Sigmoid colon (tissue), 7 donors: ENCODE measurements at places on chromosomes 7 and 10. TPM values are rescaled to one million over a fixed set of nuclear protein-coding genes. Genes with fewer than 3 reads are reported as not detected.
A peak's percentile ranks its signal among the peaks of the same experiment; 100 is the strongest.

PLXNA4 gene
- 4.4 TPM for total RNA-seq

ECHDC3 gene
- total RNA-seq, result 21.8 TPM

TEX47 gene
- total RNA-seq, result not detected

DLX5 gene
- total RNA-seq, result not detected

SLC18A3 gene
- not detected for total RNA-seq

PROSER2 gene
- total RNA-seq, result 0.71 TPM

PPP1R17 gene
- not detected for total RNA-seq

ZSWIM8 gene
- total RNA-seq, result 42.5 TPM

- DNase-seq, result no peak
- no peak overlapping the region for H3K4me3 ChIP-seq
- H3K27me3 ChIP-seq, result no peaks in the 10 kb centered on the region
Observed at GRCh38 chr10:8583096-8583495, 528.6 kb downstream of the GATA3 start.

- H3K4me1 ChIP-seq, result no peaks in the 10 kb centered on the region
- no peak for DNase-seq
- H3K27me3 ChIP-seq, result no peaks in the 10 kb centered on the region
- H3K4me3 ChIP-seq, result no peak overlapping the region
Observed at GRCh38 chr7:157751406-157751805, 414.6 kb downstream of the DNAJB6 start.

DNA sequence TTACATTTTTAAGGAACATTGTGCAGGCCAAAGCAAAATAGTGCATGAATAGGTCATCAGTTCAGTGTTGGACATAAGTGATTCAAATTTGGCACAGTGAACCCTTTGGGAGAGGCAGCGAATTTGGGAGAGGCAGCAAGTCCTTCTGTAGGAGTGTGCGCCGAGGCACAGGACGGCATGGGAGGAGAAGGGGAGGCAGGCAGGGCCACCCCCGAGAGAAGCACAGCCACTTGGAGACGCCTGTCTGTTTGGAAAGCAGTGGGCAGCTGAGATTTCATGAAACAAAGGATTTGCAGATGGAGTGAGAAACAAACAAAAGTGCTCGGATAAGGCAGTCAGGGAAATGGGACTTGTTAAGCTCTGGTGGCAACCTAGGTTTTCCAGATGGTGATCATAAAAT is 30.6 kb downstream of the VIPR2 start:
- peak overlapping the region; percentile 13 for H3K27ac ChIP-seq
- no peak for DNase-seq
- no peaks in the 10 kb centered on the region for H3K27me3 ChIP-seq
- H3K4me3 ChIP-seq, result no peak overlapping the region

- H3K4me3 ChIP-seq, result no peak overlapping the region
- H3K4me1 ChIP-seq, result no peaks in the 10 kb centered on the region
- no peaks in the 10 kb centered on the region for H3K27me3 ChIP-seq
- no peaks in the 10 kb centered on the region for H3K36me3 ChIP-seq
- DNase-seq, result peak; percentile 56
Observed at GRCh38 chr10:13834581-13835286, 248.0 kb downstream of the PRPF18 start.

DNA sequence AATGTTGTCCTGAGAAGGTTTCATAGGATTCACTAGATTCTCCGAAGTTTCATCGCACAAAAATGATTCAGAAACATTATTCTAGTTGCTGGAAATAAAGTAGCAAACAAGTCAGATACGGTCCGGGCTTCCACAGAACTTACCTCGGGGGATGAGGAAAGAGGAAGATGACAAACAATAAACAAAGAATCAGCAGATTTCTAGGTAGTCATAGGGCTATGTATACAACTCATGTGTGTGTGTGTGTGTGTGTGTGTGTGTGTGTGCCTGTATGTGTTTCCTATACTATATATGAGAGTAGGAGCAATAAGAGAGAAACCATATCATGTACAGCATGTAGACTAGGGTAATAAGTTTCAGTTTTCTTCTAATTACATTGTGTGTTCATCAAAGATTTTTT is 16.5 kb downstream of the TMEM236 start:
- H3K27me3 ChIP-seq, result no peaks in the 10 kb centered on the region
- no peaks in the 10 kb centered on the region for H3K4me1 ChIP-seq
- H3K36me3 ChIP-seq, result no peaks in the 10 kb centered on the region
- H3K4me3 ChIP-seq, result no peak overlapping the region
- no peak overlapping the region for H3K27ac ChIP-seq
- DNase-seq, result no peak

GRCh38 chr7:118245267-118246040 is 20.9 kb downstream of the ANKRD7 start:
- no peak overlapping the region for H3K4me3 ChIP-seq
- H3K4me1 ChIP-seq, result no peaks in the 10 kb centered on the region
- DNase-seq, result no peak
- H3K36me3 ChIP-seq, result no peaks in the 10 kb centered on the region
- no peak overlapping the region for H3K27ac ChIP-seq

DNA sequence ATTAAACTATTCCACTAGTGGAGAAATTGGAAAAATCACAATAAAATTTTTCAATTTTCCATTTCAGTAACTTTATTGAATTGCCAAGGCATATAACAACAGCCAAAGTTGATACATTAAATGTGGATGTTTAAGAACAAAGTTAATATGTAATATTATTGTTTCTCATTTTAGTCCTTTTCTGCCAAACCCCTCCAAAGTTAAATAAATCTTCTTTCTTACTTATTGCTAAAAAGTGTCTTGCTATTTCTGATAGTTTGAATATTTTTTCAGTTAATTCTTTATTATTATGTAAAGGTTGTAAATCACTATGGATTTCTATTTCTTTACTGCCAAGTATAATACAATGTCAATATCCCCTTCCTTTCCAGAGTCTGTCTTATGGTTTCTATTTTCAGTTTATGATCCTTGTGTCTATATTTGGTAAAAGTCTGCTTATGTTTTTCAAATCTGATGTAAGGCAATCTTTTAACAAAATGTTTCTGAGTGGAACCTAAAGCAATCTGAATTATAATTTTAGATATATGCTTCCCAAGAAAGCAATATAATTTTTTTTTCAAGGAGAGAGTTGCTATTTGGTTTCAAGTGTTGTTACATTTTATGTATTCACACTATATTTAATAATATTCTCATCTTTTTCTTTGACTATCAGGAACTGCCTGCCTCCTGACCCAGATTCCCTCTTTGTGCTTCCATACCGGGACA is 80.3 kb upstream of the RHOBTB1 start:
- no peaks in the 10 kb centered on the region for H3K4me1 ChIP-seq
- no peak overlapping the region for H3K4me3 ChIP-seq
- H3K36me3 ChIP-seq, result no peaks in the 10 kb centered on the region
- H3K27ac ChIP-seq, result no peak overlapping the region
- no peaks in the 10 kb centered on the region for H3K27me3 ChIP-seq

DNA sequence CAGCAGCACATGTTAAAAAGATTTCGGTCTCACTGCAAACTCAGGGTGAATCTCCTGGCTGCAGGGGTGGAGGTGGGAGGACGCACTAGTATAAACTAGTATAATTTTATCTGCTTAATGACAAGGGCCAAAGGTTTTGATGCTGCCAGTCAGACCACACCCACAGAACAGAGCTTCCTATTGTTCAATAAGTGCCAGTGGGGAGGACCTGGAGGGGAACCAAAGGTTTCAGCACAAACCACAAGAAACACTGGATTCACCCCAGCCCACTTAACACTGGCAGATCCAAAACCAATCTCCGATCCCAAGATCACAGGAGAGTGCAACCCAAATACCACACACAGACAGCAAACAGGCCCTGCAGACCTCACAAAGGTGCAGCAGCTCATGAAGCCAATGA is 6.6 kb downstream of the VOPP1 start:
- no peak for DNase-seq
- H3K4me3 ChIP-seq, result no peak overlapping the region
- no peaks in the 10 kb centered on the region for H3K36me3 ChIP-seq
- no peaks in the 10 kb centered on the region for H3K27me3 ChIP-seq
- no peak overlapping the region for H3K27ac ChIP-seq

DNA sequence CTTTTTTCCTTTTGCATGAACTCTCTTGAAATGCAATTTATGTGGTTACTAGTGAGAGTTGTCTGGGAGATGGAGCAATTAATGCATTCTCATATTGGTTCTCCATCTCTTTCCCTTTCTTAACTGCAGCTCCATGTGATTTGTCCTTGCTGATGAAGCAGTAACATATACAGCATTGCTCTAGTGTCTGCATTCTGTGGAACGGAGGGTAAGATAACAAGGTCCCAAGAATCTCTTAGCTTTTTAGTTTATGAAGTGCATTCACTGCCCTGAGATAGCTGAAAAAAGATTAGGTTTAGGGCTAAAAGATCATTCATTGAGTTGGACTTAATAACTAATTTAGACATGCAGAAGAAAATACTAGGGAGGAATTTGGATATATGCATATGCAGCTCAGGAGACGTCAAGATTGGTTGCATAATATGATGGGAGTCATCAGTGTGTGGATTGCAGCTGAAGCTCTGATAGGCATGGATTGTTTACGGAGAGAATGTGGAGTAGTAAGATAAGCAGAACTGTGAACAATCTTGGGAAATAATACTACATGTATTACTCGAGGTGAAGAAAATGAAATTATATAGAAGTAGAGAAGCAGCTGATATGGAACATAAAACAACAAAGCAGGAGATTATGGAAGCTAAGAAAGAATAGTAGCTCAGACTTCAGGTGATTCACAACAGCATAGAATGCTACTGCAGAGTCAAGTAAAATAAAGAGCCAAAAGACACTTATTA is 404.7 kb downstream of the ARL4A start:
- no peak for DNase-seq
- no peak overlapping the region for H3K27ac ChIP-seq
- H3K4me1 ChIP-seq, result no peaks in the 10 kb centered on the region
- no peaks in the 10 kb centered on the region for H3K27me3 ChIP-seq

- H3K4me3 ChIP-seq, result no peak overlapping the region
- H3K27ac ChIP-seq, result no peak overlapping the region
- DNase-seq, result no peak
- H3K27me3 ChIP-seq, result no peaks in the 10 kb centered on the region
- no peaks in the 10 kb centered on the region for H3K4me1 ChIP-seq
Observed at GRCh38 chr7:41037691-41038090, 665.2 kb downstream of the INHBA start.

GRCh38 chr10:74243067-74243466 is 92.0 kb downstream of the ADK start:
- no peaks in the 10 kb centered on the region for H3K27me3 ChIP-seq
- peaks cover 10% of the 10 kb centered on the region for H3K36me3 ChIP-seq
- H3K4me3 ChIP-seq, result no peak overlapping the region
- no peak for DNase-seq

- H3K36me3 ChIP-seq, result no peaks in the 10 kb centered on the region
- H3K27me3 ChIP-seq, result no peaks in the 10 kb centered on the region
- H3K4me3 ChIP-seq, result no peak overlapping the region
- DNase-seq, result no peak
- H3K4me1 ChIP-seq, result peaks cover 6% of the 10 kb centered on the region
Observed at GRCh38 chr10:26557641-26558014, 119.5 kb downstream of the APBB1IP start.

- no peaks in the 10 kb centered on the region for H3K36me3 ChIP-seq
- DNase-seq, result peak; percentile 53
- H3K4me1 ChIP-seq, result no peaks in the 10 kb centered on the region
- H3K27me3 ChIP-seq, result no peaks in the 10 kb centered on the region
Observed at GRCh38 chr7:112272921-112273561, 66.5 kb downstream of the ZNF277 start.

DNA sequence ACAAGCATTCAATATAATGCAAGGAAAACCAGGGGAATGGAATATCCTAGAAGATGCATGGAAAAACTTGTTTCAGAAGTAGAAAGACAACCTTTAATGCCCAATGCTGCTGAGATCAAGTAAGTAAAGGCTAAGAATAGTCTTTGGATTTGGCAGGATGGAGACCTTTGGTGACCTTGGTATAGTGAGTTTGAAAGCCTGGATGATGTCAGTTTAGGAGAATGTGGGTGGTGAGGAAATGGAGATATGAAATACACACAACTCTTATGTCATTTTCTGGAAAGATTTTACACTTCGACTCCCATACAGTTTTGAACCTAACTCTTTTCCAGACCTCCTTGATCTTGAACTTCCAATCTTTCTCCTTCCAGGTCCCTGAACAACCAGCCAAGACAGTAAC is 185.7 kb downstream of the TFEC start:
- H3K36me3 ChIP-seq, result no peaks in the 10 kb centered on the region
- no peak for DNase-seq
- H3K27me3 ChIP-seq, result no peaks in the 10 kb centered on the region
- no peaks in the 10 kb centered on the region for H3K4me1 ChIP-seq
- no peak overlapping the region for H3K27ac ChIP-seq

GRCh38 chr7:41010418-41010817 is 692.5 kb downstream of the INHBA start:
- no peak overlapping the region for H3K4me3 ChIP-seq
- peak; percentile 67 for DNase-seq
- no peak overlapping the region for H3K27ac ChIP-seq
- no peaks in the 10 kb centered on the region for H3K36me3 ChIP-seq
- no peaks in the 10 kb centered on the region for H3K4me1 ChIP-seq
- no peaks in the 10 kb centered on the region for H3K27me3 ChIP-seq

DNA sequence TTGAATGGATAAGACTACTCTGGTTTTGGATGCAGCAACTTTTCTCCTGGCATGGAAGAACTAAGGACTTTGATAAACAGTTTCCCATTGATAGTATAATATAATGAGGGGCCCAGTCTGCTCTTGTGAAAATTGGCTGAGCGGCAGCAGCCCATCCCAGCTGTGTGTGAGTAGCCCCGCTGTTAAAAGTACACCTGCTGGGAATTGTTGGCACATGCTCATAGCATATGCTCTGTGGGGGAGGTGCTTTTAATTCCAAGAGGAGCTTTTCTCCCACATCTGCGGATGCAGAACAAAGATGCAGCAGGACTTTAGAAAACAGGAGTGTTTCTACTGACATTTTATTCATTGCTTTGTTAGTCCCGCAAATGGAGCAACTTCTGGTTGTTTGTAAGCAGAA is 19.0 kb downstream of the SRI start:
- H3K27ac ChIP-seq, result no peak overlapping the region
- no peak for DNase-seq
- H3K36me3 ChIP-seq, result peaks cover 39% of the 10 kb centered on the region
- H3K4me3 ChIP-seq, result no peak overlapping the region
- H3K4me1 ChIP-seq, result no peaks in the 10 kb centered on the region

GRCh38 chr7:95690367-95690947 is 81.9 kb upstream of the DYNC1I1 start:
- no peaks in the 10 kb centered on the region for H3K27me3 ChIP-seq
- no peaks in the 10 kb centered on the region for H3K36me3 ChIP-seq
- no peak for DNase-seq

- no peak for DNase-seq
- H3K27me3 ChIP-seq, result no peaks in the 10 kb centered on the region
- no peak overlapping the region for H3K27ac ChIP-seq
- peaks cover 10% of the 10 kb centered on the region for H3K36me3 ChIP-seq
- H3K4me1 ChIP-seq, result no peaks in the 10 kb centered on the region
- H3K4me3 ChIP-seq, result no peak overlapping the region
Observed at GRCh38 chr7:32588657-32589056, 93.4 kb downstream of the AVL9 start.
